ENCODE measurements at places on chromosomes 1 and 21.

- no peak for DNase-seq
Measured at GRCh38 chr1:41936107-41936506, 17.4 kb upstream of the HIVEP3 start.

DNA sequence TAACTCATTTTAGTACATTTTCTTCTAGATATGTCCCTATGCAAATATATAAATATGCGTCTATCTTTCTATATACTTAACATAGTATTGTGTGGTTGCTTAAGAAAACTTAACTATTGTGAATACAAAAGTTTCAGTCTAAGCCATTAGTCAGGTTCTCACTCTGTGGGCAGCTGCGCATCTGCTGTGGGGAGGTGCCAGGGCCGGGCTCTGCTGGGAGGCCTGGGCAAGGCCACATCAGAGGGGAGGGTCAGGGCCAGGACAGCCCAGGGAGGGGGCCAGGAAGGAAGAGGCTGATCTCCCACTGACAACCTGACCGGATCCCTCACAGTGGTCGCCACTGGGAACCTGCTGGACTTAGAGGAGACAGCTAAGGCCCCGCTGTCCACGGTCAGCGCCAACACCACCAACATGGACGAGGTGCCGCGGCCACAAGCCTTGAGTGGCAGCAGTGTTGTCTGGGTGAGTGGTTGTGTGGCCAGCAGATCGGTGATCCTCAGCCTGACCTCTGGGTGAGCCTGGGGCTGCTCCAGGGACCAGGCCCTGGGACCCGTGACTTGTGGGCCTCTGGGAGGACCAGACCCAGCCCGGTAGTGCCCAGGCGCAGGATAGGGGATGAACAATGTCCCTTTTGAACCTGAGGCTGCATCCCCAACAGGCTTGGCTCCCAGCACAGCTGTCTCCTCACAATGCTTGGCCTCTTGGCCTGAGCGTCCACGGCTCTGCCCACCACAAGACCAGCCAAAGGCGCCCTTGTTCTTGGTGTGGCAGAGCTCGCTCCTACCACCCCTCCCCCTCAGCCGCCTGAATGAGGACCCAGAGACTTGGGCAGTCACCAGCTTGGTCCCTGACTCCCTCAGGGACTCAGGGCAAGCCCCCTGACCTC lies 20.2 kb downstream of the LDLRAP1 start:
- no peak for DNase-seq

DNA sequence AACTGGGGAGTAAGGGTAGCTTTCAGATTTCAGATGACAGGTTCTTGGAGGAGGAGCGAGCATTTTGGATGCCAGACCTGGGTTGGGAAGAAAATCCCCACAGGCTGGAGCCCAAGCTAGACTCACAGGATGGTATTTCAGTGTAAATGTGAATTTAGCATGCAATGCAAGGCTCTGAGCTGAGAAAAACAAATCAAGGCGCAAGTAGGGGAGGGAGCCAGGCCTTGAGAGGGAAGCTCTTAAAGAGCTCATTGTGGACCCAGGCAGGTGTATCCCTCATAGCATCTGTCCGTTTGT lies 386.1 kb downstream of the MATN1 start:
- no peak for DNase-seq

- no peak for DNase-seq
Measured at GRCh38 chr1:1550591-1551432, 10.4 kb upstream of the TMEM240 start.

GRCh38 chr1:155125946-155126555 lies 1.6 kb upstream of the EFNA1 start:
- no peak for DNase-seq

DNA sequence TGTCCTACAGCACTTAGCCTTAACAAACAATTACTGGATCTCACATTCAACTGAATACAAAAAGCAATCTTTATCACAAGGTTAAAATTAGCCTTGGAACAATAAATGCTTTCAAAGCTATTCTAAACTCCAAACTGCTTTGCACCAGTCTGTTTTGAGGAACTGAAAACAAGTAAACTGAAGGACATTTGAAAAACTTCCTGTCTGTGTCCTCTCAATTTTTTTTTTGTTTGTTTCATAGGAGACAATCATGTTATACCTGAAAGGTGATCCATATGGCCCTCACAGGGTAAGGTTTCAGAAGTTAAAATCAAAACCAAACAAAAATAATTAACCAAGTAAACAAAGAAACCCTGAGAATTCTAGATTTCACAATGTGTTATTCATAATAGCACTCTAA lies 459.1 kb downstream of the DPYD start:
- DNase-seq: no peak

DNA sequence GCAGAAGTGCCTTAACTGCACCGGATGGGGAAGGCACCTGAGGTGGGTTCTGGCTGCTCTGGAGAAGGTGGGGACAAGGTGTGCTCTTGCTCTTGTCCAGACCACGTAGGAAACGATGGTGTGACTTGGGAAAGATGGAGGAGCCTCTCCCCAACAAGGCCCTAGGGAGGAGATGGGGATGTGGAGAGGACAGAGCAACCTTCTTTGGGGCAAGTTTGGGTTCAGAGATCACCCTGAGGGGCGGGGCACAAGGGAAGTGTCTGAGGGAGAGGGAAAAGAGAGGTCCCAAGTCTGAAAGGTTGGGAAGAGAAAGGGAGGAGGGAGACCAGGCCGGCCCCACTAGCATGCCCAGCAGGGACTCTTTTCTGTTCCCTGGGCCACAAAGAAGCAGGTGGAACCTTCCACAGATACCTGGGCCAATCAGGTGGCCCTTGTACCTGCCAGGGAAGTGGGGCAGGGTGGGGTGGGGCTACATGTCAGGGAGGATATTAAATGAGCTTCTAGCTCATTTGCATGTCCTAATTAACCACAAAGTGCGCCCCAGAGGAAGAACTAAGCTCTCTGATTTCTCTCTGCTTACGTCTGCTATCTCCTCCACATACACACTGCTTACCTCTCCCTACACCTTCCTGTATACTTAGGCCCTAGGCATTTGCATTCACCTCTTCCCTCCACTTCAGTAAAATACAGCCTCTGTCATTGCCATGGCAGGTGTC lies 15.9 kb downstream of the INKA2 start:
- DNase-seq: no peak

GRCh38 chr1:244311784-244312532 lies 139.8 kb downstream of the ADSS2 start:
- DNase-seq: no peak

GRCh38 chr1:178768423-178768822 lies 43.4 kb downstream of the RALGPS2 start:
- no peak for DNase-seq

DNA sequence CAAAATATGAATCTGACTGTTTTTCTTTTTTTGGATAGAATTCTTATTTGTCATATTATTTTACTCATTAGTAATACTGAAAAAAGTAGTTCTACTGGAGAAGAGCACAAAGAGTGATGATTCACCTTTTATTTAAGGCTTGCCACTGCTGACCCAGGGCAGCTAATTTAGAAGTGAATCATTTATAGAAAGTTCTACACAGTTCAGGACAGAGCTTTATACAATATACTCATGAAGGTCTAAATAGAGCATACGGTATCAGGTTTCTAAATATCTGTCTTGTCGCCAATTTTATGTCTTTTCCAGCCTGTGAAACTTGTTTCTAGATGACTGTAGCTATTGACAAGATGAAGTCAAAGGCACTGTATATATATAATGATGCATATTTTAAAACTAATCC lies 25.0 kb downstream of the GIPC2 start:
- no peak for DNase-seq

GRCh38 chr1:23936481-23937176 lies 23.0 kb upstream of the PNRC2 start:
- no peak for DNase-seq

GRCh38 chr1:40034869-40035268 lies 5.7 kb upstream of the CAP1 start:
- DNase-seq: no peak

DNA sequence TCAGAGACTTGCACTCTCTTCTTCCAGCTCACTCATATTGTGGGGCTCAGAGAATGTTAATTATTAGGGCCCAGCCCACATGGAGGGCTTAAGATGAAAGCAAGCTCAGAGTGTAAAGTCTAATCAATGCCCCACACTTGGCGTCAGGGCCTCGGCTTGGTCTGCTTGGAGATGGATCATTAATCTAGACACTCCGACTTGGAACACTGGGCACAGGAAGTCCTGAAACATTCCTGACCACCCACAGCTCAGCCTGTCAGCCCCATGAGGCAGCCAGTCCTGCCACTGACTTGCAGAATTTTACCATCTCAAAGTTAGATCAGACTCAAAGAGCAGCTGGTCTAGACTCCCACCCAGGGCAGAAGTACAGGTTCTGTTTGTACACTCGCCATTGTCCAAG lies 69.8 kb upstream of the TRABD2B start:
- DNase-seq: no peak

GRCh38 chr1:29392036-29392435 lies 155.7 kb downstream of the PTPRU start:
- DNase-seq: no peak

DNA sequence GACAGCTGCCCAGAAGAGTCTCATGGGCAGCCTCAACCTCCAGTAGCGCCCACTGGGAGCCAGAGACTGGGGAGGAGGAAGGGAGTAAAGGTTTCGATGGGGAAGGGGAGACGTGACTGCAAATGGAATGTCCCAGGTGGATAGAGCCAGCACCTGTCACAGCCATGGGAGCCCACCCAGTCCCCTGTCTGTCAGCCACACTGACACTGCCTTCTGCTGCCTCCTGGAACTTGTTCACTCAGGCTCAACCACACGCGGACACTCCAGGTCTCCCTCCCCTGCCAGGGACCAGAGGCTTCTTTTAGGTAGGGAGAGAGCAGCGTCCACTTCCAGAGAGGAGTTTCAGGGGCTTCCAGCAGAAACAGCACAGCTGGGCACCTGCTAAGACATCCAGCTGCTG lies 346.3 kb downstream of the NPHP4 start:
- no peak for DNase-seq

DNA sequence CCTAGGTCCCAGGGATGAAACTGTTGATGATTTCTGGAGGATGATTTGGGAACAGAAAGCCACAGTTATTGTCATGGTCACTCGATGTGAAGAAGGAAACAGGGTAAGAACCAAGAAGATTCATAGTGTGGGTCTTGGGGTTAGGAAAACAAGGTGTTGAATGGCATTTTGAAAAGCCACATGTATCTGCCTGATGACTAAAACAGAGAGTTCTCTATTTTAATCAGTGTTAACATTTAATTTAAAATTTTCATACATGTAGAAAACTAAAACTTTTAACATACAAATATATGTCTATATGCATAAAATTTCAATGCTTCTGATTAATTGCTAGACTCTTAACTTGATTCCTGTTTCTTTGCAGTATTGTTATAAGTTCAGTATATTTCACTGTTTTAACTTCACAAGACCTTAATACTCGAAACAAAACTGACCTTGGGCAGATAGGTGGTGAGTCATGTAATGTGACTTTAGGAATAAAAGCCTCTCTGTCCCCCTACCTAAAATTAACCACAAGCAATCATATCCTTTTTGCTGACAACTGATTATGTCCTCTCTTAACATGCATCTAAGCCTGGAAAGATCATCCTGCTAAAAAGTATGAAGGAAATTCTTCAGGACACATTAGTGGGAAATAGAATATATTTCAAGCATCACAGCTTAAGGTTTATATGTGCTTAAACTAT lies 95.6 kb downstream of the PTPRC start:
- no peak for DNase-seq

DNA sequence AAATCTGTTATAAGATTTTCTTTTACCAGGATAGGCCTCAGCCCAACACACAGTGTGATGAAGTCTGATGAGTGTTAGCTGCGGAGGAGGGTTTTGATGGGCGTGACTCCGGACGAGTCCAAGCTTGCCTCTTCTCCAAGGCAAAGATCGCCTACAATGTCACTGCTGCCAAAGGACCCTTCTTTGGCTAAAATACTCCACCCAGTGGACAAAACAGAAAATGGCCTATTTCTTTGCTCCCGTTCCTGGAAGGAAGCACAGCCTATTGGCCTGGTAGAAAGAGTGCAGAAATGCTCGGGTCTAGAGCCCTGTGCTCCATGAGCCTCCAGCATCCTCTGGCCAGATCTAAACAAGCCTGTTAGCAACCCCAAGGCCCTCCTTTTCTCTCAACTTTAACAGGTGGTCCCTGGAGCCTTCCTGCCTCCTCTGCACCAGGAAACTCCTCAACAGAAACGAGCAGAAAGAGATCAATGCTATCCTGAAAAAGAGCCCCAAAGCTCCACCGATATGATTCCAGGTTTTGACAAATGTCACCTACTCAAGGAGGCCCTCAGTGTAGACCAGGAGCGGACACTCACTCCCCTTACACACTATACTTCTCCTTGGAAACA lies 3.4 kb upstream of the CASQ2 start:
- DNase-seq: no peak

DNA sequence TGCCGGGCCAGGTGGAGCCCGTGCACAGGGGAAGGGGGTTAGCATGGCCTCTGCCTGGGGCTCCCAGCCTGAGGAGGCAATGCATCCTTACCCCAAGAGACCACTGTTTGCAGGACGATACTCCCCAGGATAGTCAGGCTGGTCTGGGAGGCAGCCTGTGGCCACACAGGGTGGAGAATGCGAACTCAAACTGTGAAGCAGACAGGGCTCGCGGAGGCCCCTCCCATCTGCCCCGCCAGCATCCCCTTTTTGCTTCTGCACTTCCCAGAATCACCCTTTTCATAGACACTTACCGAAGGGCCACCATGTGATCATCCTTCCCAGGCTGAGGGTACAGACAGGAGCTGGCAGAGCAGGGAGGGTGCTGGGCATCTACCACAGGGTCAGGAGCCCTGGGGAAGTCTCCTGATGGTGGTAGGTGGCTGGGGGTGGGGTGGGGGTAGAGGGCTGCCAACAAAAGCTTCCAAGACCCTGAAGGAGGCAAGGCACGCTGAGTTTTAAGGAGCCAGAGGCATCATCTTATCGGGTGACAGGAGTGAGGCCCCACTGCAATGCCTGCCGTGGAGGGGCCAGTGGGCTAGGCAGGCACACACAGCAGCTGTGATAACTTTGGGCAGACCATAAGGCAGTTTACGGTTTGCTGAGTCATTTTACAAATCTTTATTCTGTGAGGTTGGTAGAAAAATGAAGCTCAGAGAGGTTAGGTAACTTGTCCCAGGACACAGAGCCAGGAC lies 31.3 kb upstream of the BTG2 start:
- no peak for DNase-seq

GRCh38 chr1:67350783-67351182 lies 43.1 kb downstream of the IL12RB2 start:
- DNase-seq: no peak

DNA sequence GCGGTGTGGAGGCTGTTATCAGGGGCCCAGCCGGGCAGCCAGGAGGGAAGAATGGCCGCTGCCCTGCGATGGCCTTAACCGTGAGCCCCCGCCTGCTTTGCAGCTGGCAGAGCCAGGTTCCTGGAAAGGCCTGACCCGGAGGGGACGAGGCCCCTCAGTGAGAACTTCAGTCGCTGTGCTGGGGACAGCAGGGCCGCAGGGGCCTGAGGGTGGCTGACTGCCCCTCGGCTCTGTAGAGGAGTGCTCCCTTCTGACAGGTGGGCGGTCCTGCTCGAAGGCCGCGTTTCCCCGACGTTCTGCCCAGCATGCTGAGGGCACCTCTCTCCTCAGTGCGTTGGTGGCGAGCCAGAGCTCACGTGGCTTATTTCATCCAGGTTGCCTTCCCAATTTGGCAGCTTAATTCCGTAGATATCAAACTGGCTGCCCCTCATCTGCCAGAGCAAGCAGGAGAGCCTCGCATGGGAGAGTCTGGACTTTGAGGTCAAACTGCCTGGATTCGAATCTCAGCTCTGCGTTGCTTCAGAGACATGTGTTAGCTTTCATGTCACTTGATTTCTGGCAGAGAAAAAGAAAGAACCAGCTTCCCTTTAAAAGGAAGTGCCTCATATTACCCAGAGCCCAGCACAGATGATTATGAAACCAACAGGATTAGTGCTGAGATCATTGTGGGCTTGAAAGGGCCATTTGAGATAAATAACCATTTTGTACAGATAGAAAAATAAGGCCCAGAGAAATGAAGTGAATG lies 239.8 kb downstream of the SDCCAG8 start:
- no peak for DNase-seq
